ENCODE measurements at places on chromosomes 2 and 18.

DNA sequence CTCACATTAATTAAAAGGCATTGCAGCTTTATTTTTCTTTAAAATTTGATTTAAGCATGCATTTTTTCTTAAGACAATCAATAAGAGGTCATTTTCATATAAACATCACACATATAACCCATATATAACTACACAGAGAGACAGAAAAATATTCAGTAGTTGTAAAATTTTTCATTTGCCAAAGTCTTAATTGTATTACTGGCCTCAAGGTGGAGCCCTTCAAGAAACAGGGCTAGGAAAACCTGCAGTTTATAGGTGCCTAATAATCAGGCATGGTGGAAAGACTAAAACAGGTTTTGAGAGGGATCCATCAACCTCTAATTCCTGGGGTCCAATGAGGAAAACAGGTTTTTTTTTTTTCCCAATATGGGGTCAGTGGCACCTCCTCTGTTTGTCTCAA is 71.3 kb upstream of the ZNF804A start:
- DNase-seq, result no peak

DNA sequence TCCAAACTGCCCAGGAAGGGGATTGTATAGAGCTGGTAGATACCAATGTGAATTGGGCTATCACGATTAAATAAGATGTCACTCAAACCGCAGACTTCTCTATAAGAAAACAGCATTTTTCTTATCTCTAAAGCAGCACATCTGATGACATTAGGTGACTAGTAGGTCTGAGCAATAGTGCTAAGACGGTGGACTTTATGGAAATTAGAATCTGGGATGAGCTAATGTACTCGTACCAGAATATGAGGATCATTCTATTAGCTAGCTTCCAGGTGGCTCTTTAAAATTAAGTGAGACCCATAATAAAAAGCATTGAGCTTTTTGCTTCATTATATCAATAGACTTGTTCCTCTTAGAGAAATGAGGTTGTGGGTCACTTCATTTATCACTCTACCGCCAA is 130.0 kb upstream of the MC4R start:
- no peak for DNase-seq

DNA sequence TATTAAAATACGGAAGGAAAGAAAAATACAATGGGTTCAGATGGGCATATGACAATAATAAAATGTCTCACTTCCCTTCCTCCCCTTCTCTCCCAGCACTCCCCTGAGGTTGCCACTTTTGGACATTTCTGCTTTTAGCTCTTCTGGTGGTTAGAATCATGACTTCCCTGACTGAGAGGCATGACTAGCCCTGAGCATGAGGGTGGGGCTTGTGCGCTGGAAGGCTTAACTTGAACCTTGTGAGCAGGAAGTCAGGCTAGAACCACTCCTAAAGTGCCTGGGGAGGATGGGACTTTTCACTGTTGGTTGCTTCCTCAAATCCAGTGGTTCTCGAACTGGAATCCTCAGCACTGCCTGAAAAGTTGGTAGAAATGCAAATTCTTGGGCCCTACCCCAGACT is 19.7 kb upstream of the ARHGAP25 start:
- no peak for DNase-seq

- DNase-seq, result peak; percentile 73
These were observed 245.9 kb downstream of the TFCP2L1 start for GRCh38 chr2:121038891-121039616.

DNA sequence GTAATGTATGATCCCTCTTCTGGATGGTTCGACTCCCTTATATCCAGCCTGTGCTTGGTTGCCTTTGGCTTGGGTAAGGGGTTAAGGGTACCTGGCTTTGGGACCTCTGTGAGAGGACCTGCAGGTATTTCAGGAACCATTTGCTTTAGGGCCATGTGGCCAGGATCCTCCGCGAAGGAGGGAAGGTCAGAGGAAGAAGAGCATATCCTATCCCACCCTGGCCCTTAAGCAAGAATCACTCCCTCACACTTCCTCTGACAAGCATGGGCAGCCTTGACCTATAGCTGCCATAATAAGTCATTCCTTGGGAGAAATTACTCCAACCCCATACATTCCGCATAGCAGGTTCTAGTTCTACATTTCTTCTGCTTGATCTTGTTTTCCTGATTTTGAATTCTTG is 59.1 kb upstream of the TXNDC2 start:
- DNase-seq, result no peak

GRCh38 chr2:191230174-191230573 is 15.0 kb upstream of the MYO1B start:
- DNase-seq, result peak; percentile 90

GRCh38 chr18:72407048-72407447 is 137.1 kb downstream of the CBLN2 start:
- no peak for DNase-seq

GRCh38 chr18:26864658-26865057 is 849 bp downstream of the AQP4 start:
- no peak for DNase-seq

GRCh38 chr2:222904557-222905258 is 43.9 kb downstream of the ACSL3 start:
- peak; percentile 20 for DNase-seq

GRCh38 chr2:191981706-191982105 is 134.8 kb upstream of the CAVIN2 start:
- no peak for DNase-seq

DNA sequence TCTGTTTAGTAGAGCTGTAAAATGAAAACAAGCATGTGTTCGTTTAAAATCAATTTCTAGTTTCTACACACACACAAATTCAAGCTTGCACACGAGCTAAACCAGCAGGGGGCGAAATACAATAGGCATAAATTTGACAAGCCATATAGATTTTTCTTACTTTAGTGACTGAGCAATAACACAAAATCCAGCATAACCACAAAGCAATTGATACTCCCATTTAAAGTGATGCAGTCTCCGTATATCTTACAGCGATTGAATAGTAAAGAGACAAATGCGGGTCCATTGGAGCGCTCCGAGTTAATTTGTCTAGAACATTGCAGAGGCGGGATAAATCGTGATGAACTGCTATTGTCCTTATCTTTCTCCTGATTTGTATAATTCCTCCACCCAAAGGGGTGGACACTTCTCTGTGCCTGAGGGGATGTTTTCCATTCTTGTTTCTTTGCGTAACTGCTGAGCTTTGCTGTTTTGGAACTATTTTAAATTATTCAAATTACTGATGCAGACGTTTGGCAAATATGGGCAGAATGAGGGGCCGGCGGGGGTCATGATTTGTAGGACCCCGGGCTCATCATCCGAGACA is 1.2 kb upstream of the AFTPH start:
- peak; percentile 76 for DNase-seq

DNA sequence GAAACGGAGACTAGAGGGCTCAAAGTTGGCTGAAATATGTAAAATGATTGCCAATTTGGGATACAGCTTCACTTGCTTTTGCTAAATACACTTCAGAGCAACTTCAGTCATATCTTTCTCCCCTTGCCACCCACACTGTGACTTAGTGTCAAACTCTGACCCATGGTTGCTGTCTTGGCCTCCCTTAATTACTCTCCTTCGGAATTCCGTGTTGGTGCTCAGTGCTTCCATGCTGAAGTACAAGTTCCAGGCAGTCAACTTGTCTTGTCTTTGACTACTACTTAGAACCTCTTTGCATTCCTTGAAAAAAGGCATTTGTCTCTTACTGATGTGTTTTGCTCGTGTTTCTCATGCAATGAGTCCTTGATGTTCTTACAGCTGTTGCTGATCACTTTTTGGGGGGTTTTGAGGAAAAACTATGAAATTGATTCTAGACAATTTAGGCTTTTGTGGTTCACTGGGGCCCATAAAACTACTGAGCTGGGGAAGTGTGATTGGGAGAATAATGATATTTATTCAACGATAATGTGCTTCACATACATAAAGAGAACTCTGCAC is 146.0 kb downstream of the UBE2E3 start:
- DNase-seq, result no peak

GRCh38 chr2:45477546-45477945 is 133.5 kb downstream of the SRBD1 start:
- DNase-seq, result no peak

DNA sequence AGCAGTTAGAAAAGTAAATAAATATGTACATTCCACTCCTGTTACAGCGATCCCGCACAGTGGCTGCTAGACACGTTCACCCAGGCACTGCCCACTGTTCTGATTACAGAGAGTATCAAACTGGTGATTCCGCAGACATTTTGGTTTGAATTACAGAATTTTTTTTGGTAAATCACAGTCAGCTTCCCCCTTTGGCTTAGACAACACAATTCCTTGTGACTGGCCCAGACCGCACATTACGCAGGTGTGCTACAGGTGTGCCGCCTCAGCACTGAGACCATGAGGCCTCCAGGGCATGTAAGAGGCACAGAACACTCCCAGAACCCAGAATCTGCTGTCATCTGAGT is 112.3 kb downstream of the PXDN start:
- no peak for DNase-seq

- DNase-seq, result no peak
These were observed 272.0 kb downstream of the TGIF1 start for GRCh38 chr18:3721771-3722648.

DNA sequence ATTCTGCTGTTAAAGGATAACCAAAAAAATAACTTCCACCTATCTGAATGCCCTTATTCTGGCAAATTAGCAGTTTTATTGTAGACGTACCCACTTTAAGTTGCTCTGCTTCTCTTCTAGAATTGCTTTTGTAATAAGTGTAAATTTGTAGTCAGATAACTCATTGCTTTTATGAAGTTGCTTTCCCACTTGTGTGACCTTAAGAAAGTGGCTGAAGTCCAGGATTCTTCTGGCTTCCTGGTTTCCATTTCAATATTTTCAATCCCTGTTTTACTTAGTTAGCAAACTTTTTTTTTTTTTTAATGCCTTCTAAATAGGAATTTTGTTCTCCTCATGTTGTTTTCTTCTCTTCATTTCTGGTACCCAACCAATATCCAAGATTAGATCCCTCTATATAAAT is 59.8 kb downstream of the GLS start:
- DNase-seq, result no peak
